T-cell (primary cell): ENCODE measurements at places on chromosomes 16 and 17. TPM values are rescaled to one million over a fixed set of nuclear protein-coding genes. Genes with fewer than 3 reads are reported as not detected.

GRCh38 chr17:72176951-72177660, 56.3 kb downstream of the SOX9 start:
- no peak overlapping the region for H3K27ac ChIP-seq
- no peak overlapping the region for H3K4me3 ChIP-seq
- no peaks in the 10 kb centered on the region for H3K36me3 ChIP-seq
- peaks cover 7% of the 10 kb centered on the region for H3K27me3 ChIP-seq

PRSS33 gene
- not detected for total RNA-seq

DNA sequence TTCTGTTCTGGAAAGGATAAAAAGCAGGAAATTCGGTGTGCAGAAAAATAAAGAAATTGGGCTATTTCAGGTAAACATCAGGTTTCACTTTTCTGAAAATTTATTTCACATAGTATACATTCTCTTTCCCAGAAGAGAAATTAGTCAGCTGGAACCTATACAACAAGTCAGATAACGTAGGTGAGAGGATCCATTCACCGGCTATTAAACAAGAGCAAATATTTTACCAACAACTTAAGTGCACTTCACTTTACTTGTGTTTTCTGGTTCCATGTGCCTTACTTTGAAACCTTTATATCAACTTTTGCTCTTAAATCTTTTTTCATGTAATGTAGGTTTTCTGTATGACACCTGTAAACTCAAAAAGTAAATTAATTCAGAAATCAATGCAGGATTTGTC, 839.7 kb downstream of the CDH11 start:
- H3K36me3 ChIP-seq: no peaks in the 10 kb centered on the region
- DNase-seq: no peak
- H3K27ac ChIP-seq: no peak overlapping the region
- no peaks in the 10 kb centered on the region for H3K27me3 ChIP-seq

GAS7 gene
- 0.93 TPM for total RNA-seq

DNA sequence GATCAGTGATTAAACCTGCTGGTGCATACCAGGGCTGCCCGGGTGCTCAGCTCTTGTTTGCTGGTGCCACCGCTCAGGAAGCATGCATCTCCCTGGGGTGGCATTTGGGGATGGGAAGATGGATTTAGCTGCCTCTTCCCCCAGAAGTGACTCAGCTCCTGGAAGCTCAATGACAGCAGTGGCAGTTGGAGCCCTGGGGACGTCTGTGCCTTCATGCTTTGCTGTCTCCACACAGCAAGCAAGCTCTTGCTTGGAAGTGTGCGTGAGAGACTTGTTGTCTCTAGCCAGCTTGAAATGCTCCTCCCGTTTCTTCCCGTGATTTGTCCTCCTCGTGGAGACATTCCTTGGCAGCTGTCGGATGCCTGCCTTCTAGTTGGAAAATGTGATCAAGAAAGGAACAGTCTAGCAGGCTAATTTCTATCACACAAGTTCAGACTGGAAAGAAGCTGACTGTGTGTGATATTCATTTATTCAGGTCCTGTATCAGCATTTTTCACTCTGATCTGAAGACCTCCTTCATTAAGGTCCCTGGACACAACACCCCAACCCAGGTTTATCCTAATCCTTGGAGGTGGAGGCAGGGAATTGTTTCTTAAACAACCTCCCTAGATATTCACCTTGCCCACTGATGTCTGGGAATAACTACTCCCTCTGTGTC, 73.0 kb downstream of the BMERB1 start:
- H3K4me1 ChIP-seq: no peaks in the 10 kb centered on the region
- no peaks in the 10 kb centered on the region for H3K36me3 ChIP-seq
- DNase-seq: no peak
- H3K27ac ChIP-seq: no peak overlapping the region
- no peak overlapping the region for H3K4me3 ChIP-seq

DNA sequence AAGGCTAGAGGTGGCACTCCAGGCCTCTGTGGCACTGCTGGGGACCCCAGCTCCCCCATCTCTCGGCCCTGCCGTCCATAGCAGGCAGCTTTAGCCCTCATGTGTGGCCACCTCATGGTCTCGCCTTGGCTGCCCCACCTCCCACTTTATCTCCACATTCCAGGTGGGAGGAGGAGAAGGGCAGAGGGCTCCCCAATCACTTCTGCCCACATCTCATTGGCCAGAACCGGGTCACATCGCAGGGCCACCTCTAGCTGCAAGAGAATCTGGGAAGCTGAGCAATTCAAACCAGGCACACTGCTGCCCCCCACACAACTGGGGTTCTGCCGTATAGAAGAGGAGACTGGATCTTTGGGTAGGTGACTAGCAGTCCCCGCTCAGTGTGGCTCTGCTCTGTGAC, 1.6 kb downstream of the DRC7 start:
- H3K27me3 ChIP-seq: no peaks in the 10 kb centered on the region
- no peak overlapping the region for H3K27ac ChIP-seq
- DNase-seq: no peak
- H3K4me1 ChIP-seq: peaks cover 5% of the 10 kb centered on the region
- H3K36me3 ChIP-seq: no peaks in the 10 kb centered on the region
- H3K4me3 ChIP-seq: no peak overlapping the region

GPR179 gene
- total RNA-seq: 0.10 TPM

GRCh38 chr17:75591722-75592302, 4.2 kb downstream of the MYO15B start:
- no peak overlapping the region for H3K4me3 ChIP-seq
- H3K4me1 ChIP-seq: peaks cover 3% of the 10 kb centered on the region
- DNase-seq: no peak

STH gene
- total RNA-seq: not detected

DNA sequence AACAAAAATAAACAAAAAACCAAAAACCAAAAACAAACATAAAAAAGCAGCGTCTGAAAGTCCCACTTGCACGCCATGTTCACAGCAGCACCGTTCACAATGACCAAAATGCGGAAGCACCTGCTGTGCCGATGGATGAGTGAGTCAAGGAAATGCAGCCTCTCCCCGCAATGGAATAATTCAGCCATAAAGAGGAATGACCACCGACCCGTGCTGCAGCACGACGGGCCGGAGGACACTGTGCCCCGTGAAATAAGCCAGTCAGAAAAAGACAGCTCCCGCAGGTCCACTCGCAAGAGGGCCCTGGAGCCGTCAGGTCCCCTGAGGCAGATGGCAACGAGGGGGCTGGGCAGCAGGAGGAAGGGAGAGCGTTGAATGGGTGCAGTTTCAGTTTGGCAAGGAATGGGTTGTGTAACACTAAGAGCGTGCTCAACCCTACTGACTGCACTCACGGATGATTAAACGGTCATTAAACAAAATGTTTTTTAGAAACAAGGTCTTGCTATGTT, 5.1 kb downstream of the CLCN7 start:
- H3K36me3 ChIP-seq: no peaks in the 10 kb centered on the region
- no peak overlapping the region for H3K4me3 ChIP-seq
- H3K27me3 ChIP-seq: no peaks in the 10 kb centered on the region
- H3K4me1 ChIP-seq: peaks cover 34% of the 10 kb centered on the region
- DNase-seq: no peak

- no peak overlapping the region for H3K4me3 ChIP-seq
- H3K27ac ChIP-seq: no peak overlapping the region
- no peaks in the 10 kb centered on the region for H3K27me3 ChIP-seq
- DNase-seq: no peak
Measured at GRCh38 chr17:11279776-11280344, 38.8 kb downstream of the SHISA6 start.

CETP gene
- not detected for total RNA-seq

SBK1 gene
- total RNA-seq: 21.8 TPM

DNA sequence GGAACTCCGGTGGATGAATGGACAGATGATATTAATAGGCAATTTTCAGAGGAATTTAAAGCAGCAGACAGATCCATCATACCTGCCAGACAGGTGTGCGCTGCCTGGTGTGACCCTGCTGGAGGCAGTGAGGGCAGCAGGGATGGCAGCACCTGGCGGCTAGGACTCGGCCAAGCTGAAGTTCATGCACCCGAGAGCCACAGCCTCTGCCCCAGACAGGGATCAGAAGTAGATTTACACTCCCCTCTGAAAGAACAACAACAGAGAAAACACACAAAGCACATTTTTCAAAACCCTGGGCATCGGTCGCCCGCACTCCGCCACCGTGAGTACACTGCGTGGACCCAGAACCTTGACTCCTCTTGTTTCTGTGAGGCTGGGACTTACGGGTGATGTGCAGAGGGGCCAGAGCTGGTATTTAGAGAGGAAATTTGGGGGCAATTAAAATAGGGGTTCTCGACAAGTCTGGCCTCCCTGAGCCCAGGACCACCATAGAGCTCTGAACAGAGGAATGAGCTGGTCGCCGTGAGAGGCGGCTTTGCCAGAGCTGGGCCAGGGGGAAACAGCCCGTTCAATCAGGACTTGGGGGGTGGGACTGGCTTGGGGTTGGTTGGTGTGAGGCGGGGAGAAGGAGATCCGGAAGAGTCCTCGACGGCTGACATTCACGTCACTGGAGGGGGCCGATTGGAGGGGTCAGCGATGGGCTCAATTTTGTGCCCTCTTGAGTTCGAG, 101.0 kb downstream of the METRNL start:
- no peaks in the 10 kb centered on the region for H3K27me3 ChIP-seq
- no peaks in the 10 kb centered on the region for H3K36me3 ChIP-seq
- no peak overlapping the region for H3K27ac ChIP-seq
- DNase-seq: no peak
- no peak overlapping the region for H3K4me3 ChIP-seq

GRCh38 chr17:31789707-31790505, 69.1 kb downstream of the COPRS start:
- no peak for DNase-seq
- H3K4me1 ChIP-seq: no peaks in the 10 kb centered on the region
- H3K36me3 ChIP-seq: no peaks in the 10 kb centered on the region

TMEM106A gene
- total RNA-seq: 9.3 TPM

KRTAP9-3 gene
- not detected for total RNA-seq

- H3K36me3 ChIP-seq: peaks cover 22% of the 10 kb centered on the region
- no peaks in the 10 kb centered on the region for H3K4me1 ChIP-seq
- no peak overlapping the region for H3K4me3 ChIP-seq
- H3K27me3 ChIP-seq: no peaks in the 10 kb centered on the region
- H3K27ac ChIP-seq: no peak overlapping the region
Measured at GRCh38 chr17:4098521-4099209, 44.2 kb downstream of the ZZEF1 start.

AKTIP gene
- 70.6 TPM for total RNA-seq
